RCC 7860 (cell line): ENCODE measurements at places on chromosomes 5 and 9.

DNA sequence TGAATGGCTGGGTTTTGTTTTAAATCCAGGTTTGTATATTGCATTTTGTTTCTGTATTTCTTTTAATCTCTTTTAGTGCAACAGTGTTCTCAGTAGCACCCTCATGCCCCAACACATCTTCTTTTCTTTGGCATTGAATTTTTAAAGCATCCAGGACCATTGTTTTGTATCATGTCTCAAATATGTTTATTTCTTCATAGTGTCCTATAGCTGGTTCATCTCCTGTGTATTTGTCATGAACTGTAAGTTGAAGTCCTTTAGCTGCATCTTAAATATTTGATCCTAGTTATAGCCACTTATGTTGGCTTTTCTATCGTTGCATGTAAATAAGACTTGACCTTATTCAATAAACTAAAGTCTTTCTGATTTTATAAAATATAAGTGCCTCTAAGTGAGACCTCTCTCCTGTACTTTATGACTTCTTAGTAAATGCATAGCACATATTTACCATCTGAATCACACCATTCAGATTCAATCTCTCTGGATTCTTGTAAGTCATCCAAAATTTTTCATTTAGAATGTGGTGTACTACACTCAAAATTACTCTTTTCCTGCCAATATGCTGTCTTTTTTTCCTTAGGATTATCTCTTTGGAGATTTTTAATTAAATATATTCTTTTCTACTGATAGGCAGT, 21.0 kb upstream of the ERCC6L2 start:
- DNase-seq, result peak; percentile 42

DNA sequence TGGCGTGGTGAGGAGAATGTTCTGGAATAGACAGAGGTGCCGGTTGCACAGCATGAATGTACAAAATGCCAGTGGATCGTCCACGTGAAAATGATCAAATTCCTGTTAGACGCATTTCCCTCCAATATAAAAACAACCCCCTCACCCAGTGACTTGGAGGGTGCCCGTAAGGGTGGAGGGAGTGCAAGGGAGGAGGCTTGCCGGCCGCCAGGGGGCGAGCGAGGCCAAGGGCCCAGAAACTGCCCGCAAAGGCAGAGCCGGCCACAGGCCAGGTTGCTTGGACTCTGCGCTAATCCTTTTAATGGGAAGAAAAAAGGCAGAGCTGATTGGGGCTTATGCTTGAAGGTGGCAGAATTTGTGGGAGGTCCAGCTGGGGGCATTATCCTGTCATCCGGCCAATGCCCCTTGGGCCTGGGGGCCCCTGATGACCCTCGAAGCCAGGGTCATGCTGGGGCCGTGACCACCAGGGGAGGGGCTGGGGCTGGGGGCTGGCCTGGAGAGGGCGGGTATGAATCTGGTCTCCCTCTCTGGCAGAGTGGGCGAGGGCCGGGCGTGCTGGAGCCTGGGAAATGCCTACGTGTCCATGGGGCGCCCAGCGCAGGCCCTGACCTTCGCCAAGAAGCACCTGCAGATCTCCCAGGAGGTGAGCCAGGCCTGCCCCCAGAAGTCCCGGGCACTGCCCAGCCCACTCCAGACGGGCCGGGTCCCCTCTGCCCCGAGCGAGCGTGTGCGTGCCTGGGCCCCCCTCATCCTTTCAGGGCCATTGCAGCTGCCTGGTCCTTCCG, 12.0 kb downstream of the GPSM1 start:
- DNase-seq, result peak; percentile 31

DNA sequence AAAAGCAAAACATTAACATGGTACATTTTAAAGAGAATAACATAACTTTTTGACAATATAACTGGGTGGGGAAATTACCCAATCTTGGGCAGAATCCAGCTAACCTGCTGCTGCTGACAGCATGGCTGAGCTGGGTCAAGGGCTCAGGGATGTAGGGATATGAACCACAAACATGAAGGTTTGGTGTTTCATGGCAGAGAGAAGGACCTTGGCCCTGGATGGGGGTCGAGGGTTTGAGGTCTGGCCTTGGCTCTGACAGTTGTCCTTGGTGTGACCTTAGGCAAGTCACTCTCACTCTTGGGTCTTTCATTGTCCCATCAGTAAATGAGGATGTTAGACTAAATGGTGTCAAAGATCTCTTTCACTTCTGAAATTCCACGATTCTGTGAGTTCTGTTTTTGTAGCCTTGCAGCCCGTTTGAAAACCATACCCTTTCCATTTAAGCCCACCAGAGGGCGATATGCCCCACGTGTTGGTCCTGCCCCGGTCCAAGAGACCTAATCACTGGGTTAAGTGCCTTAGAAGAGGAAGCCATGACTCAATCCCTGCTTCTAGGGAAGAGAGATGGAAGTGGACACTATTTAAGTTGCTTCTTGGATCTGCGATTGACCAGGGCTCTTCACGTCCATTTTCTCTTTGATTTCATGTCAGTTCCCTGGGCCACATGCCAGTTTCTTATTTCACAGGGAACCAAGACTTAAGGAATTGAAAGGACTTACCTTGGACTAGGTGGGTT, 56.8 kb upstream of the TEX48 start:
- peak; percentile 74 for DNase-seq

- DNase-seq, result no peak
Observed at GRCh38 chr9:136328011-136328621, 777 bp downstream of the GPSM1 start.
